ENCODE measurements at places on chromosomes 11 and 22.

DNA sequence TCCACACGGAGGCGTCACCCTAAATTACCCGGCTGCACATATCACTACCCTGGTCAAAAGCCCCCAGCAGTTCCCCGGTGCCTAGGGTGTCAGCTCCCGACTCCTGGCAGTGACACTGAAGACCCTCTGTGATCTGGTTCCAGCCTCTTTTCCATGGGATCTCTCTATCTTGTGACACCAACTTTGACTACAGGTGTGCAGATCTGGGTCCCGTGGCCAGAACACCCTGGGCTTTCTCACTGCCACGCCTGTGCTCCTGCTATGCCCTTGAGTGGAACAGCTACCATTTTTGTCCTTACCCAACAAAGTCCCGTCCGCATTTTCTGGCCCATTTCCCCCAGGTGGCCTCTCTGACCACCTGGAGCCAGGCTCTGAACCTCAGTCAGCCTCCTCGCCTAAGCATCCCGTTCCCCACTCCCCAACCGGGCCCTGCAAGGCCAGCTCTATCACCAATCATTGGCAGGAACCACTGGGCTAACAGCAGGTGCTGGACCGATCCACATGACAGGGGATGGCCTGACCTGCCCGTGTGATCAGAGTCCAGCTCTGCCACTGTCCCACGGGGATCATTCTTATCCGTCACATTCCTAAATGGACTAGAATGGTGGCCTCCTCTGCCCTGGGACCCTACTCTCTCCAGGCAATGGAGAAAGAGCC is 20.7 kb upstream of the CBX7 start:
- no peak for DNase-seq

DNA sequence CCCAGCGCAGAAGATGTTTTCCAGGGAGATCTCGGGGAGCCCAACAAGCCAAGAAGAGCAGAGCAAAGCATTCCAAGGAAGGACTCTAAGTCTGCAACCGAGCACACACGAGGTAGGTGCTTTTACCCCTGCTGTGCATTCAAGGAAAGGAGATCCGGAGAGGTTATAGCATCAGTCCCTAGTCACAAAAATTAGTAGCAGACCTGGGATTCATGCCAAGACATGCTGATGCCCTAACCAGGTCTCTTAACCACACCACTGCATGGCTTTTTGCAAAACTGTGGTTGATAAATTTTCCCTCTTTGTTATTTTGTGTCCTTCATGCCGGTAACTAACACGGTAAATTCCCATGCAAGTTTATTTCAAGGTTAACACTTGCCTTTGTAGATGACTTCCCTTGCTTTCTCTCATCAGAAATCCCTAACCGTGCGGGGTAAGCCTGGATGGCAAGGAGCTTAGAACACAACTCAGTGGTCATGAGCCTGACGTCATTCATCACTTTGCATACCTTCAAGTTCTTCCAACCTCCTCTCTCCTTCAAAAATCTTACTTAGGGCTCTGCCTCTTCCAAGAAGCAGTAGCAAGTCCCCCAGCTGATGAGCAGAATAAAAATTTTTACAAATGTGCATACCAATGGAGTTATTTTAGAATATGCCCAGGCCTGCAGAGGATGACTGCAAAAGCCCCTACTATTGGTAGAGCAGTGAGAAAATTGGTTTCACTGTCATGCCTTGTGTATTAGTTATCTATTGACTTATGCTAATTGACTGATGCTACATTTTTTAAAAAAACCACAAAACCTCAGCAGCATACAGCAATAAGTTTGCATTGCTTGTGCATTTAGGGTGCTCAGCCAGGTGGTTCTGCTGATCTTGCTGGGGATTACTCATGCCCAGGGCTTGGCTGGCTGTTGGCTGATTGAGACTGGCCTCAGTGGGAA is 465.1 kb downstream of the MN1 start:
- DNase-seq, result no peak

DNA sequence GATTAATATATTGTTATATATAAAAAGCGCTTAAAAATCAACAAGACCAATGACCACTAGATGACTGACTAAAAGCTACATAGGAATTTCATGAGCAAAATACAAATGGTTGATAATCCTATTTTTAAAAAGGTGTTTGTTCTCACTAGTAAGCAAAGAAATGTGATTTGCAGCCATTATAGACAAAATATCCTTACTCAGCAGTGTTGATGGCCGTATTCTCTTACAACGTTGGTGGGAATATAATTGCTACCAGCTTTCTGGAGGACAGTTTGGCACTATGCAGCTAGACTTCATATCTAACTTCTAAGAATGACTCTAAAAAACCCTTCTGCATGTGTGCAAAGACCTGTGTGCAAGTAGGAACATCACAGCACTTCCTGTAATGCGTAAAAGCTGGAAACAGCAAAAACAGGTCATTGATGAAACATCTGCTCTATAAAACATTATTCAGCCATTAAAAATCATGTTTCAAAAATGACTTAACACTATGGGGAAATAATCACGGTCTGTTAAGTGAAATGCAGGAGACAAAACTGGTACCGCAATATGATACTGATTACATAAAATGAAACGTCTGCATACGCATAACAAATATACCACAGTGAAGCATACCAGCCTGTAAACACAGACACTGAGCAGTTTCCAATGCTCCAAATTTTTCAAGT is 70.1 kb upstream of the LINC01488 start:
- no peak for DNase-seq

GRCh38 chr11:16421826-16422225 is 65.5 kb upstream of the SOX6 start:
- no peak for DNase-seq

- peak; percentile 71 for DNase-seq
Measured at GRCh38 chr11:77191823-77192495, 63.9 kb downstream of the MYO7A start.

Data from cardiac fibroblast (primary cell).